Cardiac muscle cell (in vitro differentiated cells and primary cell): ENCODE measurements at places on chromosomes 3 and 15.

DNA sequence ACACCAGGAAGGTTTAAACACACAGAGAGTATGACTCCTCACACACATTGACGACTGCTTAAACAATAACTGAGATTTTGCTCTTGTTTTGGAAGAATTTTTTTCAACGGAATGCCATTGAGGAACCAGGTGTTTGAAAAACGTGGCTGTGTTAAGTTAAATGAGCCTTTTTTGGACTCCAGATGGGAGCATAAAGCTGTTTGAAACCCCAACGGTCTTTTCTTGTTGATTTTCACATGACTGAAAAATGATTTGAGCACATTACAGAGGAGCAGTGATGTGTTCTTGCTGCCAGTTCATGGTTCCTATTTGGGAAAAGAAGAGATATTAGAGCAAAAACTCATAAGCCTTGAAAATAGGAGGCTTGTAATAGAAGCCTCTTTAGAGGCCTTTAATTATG is 97.8 kb upstream of the SELENOK start:
- DNase-seq: no peak

DNA sequence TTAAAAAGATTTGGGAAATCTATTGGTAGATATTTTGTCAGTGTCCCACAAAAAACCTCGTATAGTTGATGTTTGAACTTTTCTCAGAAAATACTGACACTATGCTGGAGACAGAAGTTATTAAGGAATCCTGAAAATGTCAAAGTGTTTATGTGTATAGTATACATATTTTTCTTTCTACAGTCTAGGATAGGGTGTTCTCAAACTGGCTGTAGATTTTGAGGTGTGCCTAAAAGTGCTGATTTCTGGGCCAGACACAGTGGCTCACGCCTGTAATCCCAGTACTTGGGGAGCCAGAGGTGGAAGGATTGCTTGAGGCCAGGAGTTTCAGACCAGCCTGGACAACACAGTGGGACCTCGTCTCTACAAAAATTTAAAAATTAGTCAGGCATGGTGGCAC is 322.0 kb downstream of the NLGN1 start:
- DNase-seq: no peak

- DNase-seq: no peak
Observed at GRCh38 chr15:90306560-90306959, 41.1 kb downstream of the NGRN start.

DNA sequence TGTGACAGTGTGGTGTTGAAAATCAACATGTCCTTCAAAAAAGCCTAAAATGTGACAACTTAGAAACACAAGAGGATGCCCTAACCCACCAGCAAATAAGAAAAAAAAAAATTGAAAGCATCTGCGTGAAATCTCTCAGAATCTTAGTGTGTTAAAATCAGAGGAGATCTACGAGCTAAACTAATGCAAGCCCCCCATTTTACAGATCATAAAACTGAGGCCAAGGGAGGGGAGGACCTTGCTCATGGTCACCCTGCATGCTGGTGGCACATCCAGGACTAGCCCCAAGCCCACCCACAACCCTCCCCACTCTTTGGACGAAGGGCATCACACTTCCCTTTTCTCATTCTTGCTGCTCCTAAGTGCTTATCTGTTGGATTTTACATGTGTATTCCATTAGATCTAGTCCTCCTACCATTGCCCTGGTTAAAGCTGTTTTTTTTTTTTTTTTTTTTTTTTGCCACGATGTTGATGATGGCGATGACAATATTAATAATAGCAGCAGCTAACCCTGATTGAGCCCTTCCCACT is 29.1 kb upstream of the NOX5 start:
- no peak for DNase-seq
